ENCODE measurements at places on chromosomes 16 and 17. TPM values are rescaled to one million over a fixed set of nuclear protein-coding genes. Genes with fewer than 3 reads are reported as not detected.

The HOXB1 gene
- not detected for total RNA-seq

The TNP2 gene
- not detected for total RNA-seq

GRCh38 chr17:78993241-78993956 is 13.7 kb upstream of the LGALS3BP start:
- DNase-seq = peak; percentile 68

DNA sequence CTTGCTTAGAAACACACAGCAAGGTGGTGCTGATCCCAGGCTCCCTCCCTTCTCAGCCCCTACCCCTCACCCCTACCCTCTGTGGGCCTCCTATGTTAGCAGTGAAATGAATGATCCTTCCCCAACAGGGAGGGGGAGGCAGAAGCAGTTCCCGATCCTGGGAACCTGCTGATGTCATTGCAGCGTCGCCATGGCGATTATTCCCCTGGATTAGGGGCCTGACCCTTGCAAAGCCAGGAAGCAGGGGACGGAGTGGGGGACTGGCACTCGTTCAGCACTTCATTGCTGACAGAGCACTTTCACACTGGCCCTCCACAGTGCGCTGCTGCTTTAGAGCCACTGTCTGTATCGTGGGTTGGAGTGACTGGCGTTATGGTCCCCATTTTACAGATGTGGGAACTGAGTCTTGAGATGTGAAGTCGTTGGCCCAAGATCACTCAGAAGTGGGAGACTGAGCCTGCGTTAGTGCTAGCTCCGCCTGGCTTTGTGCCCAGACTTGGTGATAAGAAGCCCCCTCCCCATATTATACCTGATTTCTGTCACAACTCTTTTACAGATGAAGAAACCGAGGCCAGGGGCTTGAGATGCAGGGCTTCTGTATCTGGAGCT is 26.6 kb downstream of the LASP1 start:
- DNase-seq = no peak
